KG1 (cell line): ENCODE measurements at places on chromosomes 2 and 18.

- DNase-seq = no peak
Measured at GRCh38 chr18:58687871-58688308, 16.6 kb downstream of the MALT1 start.

DNA sequence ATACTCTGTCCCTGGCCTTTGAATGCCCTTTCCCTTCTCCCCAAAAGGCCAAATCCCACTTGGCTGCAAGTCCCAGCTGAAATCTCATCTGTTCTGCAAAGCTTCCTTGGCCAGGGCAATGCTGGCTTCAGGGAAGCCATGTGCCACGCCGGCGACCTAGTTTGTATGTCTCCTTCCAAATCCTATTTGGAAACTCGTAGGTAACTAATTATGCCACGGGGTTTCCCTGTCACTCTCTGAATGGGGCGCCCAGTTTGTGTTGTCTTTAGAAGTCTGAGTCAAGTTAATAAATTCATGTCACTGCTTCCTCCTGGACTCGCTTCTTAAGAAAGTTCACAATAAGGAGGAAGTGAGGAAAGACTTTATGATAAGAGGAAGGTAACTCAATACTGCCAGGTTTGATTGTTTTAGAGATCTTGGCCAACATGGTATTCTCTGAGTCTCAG, 19.1 kb downstream of the FHL2 start:
- DNase-seq = peak; percentile 11

DNA sequence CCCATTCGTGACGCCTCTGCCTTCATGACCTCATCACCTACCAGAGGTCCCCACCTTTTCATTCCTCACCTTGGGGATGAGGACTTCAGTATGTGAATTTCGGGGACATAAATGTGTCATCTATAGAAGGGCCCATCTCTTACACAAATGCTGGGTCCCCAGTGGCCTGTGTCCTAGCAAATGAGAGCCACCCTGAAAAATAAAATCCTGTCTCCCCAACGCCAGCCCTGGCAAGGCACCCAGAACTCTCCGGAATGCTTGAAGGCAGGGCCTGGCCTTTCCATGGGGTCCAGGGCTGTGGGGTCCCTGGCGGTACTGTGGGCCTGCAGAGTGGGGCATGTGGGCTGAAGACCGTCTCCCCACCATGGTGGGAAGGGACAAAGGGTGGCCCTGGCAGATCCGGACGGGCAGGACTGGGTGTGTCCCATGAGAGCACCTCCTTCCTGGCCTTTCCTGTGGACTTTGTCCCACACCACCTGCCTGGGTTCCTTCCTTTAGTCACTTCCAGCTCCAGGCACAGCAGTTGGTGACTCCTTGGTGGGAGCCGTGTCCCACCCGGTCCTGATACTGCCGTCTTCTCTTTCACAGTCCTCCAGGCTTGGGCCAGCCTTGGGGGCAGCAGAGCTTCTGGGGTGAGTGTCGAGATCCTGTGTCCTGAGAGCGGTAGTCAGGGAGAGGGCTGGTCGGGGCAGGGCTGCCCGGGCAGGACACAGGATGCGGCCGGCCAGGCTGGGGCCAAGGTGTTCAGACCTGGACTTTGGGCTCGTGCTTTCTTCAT, 18.6 kb downstream of the CAPN10 start:
- no peak for DNase-seq

GRCh38 chr18:59660786-59661743, 36.2 kb downstream of the CCBE1 start:
- no peak for DNase-seq

- DNase-seq = no peak
Measured at GRCh38 chr2:66915237-66915636, 480.3 kb downstream of the MEIS1 start.

DNA sequence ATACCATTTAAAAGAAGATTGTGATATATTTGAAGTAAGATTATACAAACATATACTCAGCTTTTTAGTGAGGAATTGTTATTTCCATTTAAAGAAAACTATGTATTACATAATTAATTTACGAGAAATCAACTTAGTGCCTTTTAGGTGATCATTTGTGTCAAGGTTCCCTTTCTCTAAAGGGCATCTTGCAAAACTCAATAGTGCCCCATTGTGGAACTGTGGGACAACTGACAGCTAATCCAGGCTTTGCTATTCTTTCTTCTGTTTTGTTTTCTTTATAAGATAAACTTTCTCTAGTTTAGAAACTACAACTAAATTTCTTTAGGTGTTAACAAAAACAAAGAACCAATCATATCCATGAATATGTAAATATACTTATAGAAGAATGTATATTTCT, 24.3 kb upstream of the VIT start:
- peak; percentile 16 for DNase-seq

- DNase-seq = no peak
Measured at GRCh38 chr18:58464104-58464625, 164.7 kb downstream of the ALPK2 start.

DNA sequence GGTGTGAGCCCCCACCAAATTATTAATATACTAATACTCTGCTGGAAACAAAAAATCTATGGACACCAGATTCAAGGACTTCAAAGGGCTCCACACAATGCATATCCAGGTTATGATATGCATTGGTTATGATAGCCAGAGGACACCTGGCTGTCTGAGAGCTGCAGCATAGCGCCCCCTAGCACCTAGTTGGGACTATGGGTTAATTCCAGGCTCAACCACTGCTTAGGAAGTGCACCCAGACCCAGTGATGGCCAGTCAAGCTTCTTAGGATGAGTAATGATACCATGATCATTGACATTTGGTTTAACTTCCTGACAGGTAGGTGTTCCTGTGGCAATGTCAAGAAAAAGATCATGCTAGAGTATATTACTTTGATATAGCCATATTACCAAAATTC, 3.8 kb upstream of the FRZB start:
- DNase-seq = no peak

DNA sequence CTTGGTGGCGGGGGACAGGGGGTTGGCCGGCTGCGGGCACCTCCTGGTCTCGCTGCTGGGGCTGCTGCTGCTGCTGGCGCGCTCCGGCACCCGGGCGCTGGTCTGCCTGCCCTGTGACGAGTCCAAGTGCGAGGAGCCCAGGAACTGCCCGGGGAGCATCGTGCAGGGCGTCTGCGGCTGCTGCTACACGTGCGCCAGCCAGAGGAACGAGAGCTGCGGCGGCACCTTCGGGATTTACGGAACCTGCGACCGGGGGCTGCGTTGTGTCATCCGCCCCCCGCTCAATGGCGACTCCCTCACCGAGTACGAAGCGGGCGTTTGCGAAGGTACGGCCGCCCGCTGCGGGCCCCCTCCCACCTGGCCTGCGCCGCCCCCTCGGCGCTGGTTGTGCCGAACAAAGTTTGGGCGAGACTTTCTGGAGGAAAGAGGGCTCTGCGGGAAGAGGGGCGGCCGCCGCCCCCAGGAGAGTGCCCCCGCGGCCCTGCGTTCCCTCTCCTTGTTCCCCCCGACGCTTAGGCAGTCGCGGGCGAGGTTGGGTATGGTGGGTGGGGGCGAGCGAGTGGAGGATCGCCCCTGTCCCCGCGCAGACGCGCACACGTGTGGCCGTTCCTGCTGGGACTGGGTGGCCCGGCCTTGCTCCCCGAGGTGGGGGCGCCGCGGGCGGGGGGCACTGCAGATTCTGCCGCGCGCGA, 866 bp downstream of the CRIM1 start:
- no peak for DNase-seq

GRCh38 chr2:204321910-204322751, 223.1 kb upstream of the PARD3B start:
- no peak for DNase-seq

GRCh38 chr2:26075173-26075572, 41.3 kb downstream of the RAB10 start:
- DNase-seq = no peak

DNA sequence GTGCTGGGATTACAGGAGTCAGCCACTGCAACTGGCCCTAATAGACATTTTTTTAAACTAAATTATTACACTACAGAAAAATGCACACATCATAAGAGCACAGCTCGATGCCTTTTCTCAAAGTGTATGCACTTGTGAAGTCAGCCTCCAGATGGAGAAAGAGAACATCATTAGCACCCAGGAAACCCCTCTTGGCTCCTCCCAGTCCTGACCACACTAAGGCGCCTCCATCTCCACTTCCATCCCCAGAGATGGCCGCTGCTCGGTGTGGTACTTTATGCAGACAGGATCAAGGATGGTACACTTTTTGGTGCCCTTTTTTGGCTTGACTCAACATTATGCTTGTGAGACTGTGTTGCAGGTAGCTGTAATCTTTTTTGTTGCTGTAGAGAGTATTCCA, 34.8 kb downstream of the RRM2 start:
- DNase-seq = no peak

DNA sequence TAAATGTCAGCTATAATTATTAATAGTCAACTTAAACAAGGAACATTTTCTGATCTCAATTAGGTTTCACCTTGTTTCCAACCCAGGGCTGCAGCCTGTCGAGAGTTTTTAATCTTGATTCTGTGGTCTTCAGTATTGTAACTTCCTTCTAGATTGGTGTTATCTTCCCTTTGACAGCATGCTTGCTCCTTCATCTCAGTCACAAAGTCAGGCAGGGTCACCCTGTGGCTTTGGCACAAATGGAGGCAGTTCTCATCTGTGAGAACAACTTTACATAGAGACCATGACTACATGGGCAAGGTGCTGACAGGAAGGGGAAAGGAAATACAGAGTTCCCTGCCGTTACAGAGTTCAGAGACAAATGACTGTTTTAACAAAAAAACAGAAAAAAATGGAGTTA, 50.5 kb downstream of the HNRNPLL start:
- DNase-seq = no peak

DNA sequence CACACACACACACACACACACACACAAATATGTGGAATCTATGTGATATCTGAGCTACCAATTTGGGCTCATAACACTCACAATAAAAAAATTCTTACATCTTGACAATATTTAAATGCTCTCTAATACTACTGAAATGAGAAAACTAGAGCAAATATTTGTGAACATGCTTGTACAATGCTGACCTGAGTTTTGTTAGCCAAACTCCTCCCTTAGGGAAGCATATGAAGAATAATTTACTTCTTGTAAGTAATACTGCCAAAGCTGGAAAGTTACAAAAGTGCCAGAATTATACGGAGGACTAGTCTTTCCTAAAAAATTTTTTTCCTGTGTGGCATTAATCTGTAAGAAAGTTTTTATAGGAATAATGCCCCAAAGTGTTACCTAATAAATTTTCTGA, 18.5 kb downstream of the MBD2 start:
- no peak for DNase-seq

DNA sequence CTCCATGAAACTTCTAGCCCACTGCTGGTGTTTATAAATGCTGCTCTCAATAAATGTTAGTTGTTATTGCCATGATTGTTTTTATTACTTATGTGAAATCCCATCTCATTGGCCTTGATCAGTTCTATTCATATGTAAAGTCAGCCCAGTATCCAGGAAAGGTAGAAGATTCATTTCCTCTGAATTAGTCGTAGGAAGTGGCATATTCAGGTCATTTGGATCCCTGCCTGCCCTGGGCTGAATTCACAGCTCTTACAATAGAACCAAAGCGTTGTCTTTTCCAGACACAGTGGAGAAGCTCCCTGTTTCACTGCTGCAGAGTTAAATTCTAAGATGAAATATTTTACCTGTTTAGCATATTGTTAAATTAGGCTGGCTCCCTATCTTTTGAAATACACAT, 70.3 kb downstream of the MAIP1 start:
- DNase-seq = no peak

GRCh38 chr2:37526323-37526722, 145.1 kb downstream of the CDC42EP3 start:
- DNase-seq = no peak

- DNase-seq = no peak
Measured at GRCh38 chr18:58470292-58470691, 158.6 kb downstream of the ALPK2 start.

- DNase-seq = no peak
Measured at GRCh38 chr2:120388222-120389035, 42.5 kb downstream of the INHBB start.
